ENCODE measurements at places on chromosomes 3 and 15. TPM values are rescaled to one million over a fixed set of nuclear protein-coding genes. Genes with fewer than 3 reads are reported as not detected.
A peak's percentile ranks its signal among the peaks of the same experiment; 100 is the strongest.

DNA sequence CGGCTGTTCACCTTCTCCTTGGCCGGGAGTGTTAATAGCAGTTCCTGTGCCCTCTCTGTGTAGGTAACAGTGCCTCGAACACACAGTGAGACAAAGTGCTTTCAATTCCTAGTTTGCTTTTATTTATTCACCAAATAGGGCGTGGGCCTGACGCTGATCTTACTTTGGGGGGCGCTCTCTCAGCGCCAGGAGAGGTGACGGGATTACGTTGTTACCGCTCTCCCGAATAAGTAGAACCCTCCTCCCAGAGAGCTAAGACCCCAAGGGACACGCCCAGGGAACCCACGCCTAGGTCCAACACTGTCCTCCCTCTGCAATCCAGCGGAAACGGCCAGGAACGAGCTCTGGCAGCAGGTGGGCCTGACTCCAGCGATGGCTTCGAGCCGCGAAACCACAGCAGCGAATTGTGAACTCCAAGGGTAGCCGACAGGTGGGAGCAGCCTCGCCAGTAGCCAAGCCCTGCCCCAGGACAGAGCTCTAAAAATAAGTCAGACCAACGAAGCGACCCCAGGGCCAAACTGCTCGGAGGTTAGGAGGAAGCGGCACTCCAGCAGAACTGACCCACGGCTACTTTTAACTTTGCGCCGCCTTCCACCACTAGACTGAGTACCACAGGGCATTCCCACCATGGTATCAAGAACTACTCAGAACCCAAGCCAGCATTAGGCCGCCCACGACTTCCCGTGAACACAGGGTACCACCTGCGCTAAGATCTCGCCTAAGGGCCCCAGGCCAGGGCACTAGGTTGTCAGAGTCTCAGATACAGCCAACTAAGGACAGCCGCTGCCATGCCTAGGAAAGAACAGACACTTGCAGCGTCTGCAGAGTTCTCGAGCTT lies 1.6 kb upstream of the SIN3A start:
- peak; percentile 45 for DNase-seq

DNA sequence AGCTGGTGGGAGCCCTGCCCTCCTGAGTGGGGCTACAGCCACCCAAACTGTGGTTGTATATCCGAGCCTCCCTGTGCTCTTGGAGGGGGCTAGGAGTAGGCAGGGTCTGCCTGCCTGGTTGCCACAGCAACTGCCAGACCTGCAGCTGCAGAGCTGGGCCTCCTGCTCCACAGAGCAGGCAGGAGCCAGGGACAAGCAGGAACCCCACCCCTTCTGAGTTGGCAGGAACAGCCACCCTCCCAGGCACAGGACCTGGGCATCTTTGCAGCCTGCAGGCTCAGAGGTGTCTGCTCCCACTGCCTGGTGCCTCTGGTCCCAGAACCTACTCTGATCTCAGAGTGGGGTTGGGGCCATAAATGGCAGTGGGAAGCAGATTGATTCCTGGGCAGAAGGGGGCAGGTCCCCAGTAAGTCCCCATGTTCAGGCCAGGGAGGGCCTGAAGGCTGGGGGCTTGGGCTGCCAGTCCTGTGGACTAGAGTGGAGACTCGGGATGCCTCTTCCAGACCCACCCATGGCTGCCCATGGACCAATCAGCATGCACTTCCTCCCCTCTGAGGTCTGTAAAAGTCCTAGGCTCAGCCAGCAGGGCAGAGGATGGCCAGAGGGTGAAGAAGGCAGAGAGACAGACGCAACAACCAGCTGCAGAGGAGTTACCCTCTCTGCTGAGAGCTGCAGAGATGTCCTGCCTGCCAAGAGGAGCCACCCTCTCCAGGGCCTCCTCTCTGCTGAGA lies 10.3 kb upstream of the LRRC31 start:
- no peak for DNase-seq

DNA sequence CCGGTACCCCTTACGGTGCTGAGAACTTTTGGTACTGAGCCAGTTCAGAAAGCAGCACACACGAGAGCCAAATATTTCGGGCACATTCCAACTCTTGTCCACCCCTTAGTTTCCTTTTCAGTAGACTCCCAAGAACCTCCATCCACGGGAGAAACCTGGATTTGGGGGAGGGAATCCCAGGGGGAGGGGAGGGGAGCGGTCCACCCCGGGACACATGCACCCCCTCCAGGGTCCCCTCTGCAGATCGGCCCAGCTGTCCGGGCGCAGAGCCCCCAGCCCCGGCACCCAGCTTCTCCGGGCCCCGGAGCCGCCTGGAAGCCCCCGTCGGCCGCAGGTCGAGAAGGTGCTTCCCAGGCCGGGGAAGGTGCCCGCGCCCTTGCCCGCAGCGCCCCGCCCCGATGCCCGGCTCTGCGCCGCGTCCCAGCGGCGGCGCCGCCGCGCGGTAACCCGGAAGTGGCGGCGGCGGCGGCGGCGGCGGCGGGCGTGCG lies 455 bp upstream of the ABHD17C start:
- no peak for DNase-seq

GRCh38 chr3:57793737-57794187 lies 37.7 kb downstream of the SLMAP start:
- DNase-seq: no peak

- DNase-seq: no peak
Measured at GRCh38 chr15:60407415-60407805, 9.6 kb upstream of the ANXA2 start.

The IL5RA gene
- 0.28 TPM for polyA plus RNA-seq
